ENCODE measurements at places on chromosomes 11 and 22.

DNA sequence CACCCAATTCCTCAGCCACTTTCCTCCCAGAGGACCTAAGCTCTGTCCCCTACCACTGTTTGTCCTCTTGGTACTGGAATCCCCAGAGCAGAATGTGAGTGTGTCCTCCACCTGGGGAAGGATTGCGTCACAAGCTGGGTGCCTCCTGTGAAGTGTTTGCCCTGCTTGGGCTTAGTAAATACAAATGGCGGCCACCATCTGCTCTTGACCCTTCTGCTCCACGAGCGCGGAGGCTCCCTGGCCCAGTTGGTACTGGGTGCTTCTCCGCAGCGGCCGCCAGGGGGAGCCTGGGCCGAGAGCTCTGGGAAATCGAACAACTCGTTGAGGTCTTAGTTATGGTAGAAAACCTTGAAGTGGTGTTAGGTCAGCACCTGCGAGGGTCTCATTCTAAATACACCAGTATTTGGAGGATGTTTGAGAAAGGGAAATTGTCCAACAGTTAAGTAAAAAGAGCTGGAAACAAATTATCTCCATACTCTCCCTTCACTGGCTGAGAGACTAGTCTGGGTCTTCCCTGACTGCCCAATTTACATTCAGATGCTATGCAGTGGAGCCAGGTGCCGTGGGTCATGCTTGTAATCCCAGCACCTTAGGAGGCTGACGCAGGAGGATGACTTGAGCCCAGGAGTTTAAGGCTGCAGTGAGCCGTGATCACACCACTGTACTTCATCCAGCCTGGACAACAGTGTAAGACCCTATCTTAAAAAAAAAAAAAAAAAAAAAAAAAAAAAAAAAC, 74.6 kb upstream of the TEAD1 start:
- no peak for DNase-seq

- DNase-seq = no peak
Observed at GRCh38 chr22:40323681-40324171, 22.6 kb upstream of the ADSL start.

- DNase-seq = no peak
Observed at GRCh38 chr22:24180316-24181087, 785 bp upstream of the SUSD2 start.

DNA sequence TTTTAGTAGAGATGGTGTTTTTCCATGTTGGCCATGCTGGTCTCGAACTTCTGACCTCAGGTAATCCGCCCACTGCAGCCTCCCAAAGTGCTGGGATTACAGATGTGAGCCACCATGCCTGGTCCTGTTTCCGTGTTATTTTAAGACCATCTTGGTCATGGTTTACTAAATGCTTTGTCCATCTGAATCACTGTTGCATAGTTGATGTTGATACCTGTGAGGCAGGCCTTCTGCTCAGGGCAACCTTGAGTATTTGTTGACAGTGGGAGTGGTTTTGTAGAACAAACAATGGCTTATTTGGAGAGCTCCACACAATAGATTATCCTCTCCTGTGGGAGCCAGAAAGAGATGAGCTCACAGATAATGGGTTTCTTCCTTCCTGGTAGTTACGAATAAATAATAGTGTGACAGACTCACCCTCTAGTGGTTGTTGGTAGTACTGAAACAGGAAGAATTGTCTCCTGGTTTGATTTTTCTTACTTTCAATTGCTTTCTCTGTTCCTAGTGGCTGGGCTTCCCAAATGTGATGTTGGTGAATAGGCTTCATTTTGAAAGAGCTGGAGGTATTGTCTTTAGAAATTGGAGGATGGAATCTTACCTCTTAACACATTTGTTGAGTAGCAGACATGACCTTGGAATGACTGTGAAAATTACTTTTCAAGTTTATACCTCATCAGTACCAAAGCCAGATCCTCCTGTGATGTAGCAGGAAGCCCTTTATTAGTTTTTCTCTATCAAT, 39.0 kb downstream of the CTNND1 start:
- no peak for DNase-seq

- DNase-seq = no peak
Observed at GRCh38 chr11:66493130-66493529, 12.9 kb downstream of the DPP3 start.

GRCh38 chr11:17343257-17343656, 8.3 kb upstream of the NCR3LG1 start:
- DNase-seq = no peak

DNA sequence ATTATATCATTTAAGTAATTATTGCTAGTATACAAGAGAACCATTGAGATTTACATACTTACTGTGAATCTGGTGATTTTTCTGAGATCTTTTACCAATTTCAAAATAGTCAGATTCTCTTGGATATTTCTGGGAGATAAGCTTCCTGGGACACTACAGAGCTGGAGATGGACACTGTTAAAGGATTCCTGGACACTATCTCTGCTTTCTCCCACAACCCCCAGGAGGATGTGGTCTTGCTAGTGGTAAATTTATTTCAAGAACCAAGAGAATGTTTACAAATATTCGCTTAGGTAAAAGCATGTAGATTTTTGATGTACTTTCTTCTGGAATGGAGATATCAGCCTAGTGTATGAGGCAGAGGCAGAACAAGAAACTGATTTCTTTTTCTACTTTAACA, 12.9 kb downstream of the CCDC82 start:
- no peak for DNase-seq

Data from stimulated activated CD8-positive, alpha-beta memory T cell treated with anti-CD3 and anti-CD28 coated beads, Interleukin-4, amount 100 ng/mL, for 1 hour (primary cell).